ENCODE measurements at places on chromosomes 4 and X.
A peak's percentile ranks its signal among the peaks of the same experiment; 100 is the strongest.

- peak; percentile 67 for DNase-seq
Observed at GRCh38 chrX:130523460-130524394, 121.9 kb downstream of the RBMX2 start.

DNA sequence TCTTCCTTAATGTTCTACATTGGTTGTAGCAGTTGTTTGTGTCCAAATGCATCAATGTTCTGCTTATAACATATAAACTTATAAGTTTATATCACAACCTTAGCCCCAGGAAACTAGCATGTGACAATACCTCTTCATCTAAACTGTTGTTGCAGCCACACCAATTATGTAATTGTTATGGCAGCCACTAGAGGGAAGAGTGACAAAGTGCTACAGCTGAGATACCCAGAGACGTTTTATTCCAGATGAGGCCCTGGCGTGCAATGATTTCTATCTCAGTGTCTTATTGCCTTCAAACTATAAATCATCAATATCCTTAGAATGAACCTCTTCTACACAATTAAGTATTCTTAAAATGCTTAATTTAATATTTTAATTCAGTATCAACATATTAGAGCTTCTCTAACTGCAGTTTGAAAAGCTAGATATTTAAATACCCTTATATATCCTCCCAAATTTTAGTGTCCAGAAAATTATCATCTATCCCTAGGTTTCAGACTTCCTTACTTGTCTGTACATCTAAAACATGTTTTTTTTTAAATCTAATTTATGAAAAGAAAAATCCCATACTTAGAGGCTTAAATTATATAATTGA lies 171.6 kb downstream of the PCDH10 start:
- no peak for DNase-seq

- DNase-seq, result no peak
Observed at GRCh38 chr4:110636171-110636679, 13.3 kb upstream of the PITX2 start.

DNA sequence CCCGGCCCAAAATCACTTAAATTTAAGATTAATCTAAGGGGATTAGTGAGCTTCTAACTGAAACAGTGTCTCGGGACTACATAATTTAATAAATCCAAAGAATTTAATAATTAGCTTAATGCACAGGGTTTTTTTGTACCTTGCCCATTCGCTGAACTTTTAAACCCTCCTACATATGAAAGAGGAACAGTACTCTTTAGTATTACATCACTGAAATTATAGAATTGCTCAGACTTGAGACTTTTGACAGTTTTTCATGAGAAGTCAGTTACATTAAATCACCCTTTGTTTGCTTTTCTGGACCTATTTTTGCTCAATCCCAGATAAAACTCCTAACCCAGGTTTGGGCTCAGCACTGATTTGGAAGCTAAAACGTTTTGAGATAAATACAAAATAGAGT lies 2.4 kb upstream of the TADA2B start:
- no peak for DNase-seq
